ENCODE measurements at places on chromosomes 2 and 18.

- H3K4me3 ChIP-seq, result no peak overlapping the region
- no peak for DNase-seq
- H3K36me3 ChIP-seq, result peaks cover 100% of the 10 kb centered on the region
These were observed 31.4 kb downstream of the HEATR5B start for GRCh38 chr2:37052600-37053332.

- no peak overlapping the region for H3K27ac ChIP-seq
- no peak overlapping the region for H3K4me3 ChIP-seq
- no peaks in the 10 kb centered on the region for H3K36me3 ChIP-seq
- no peaks in the 10 kb centered on the region for H3K27me3 ChIP-seq
These were observed 211.5 kb downstream of the RAD51AP2 start for GRCh38 chr2:17306706-17307105.

GRCh38 chr2:217076657-217077232, 216.9 kb upstream of the TNP1 start:
- no peaks in the 10 kb centered on the region for H3K4me1 ChIP-seq
- no peak for DNase-seq
- no peak overlapping the region for H3K27ac ChIP-seq
- H3K36me3 ChIP-seq, result no peaks in the 10 kb centered on the region

GRCh38 chr2:50691513-50691912, 340.4 kb downstream of the NRXN1 start:
- no peak overlapping the region for H3K4me3 ChIP-seq
- no peaks in the 10 kb centered on the region for H3K36me3 ChIP-seq
- H3K27ac ChIP-seq, result no peak overlapping the region

- no peak overlapping the region for H3K27ac ChIP-seq
- H3K4me1 ChIP-seq, result peaks cover 1% of the 10 kb centered on the region
- H3K27me3 ChIP-seq, result no peaks in the 10 kb centered on the region
These were observed 4.4 kb upstream of the ALS2 start for GRCh38 chr2:201785135-201785534.

DNA sequence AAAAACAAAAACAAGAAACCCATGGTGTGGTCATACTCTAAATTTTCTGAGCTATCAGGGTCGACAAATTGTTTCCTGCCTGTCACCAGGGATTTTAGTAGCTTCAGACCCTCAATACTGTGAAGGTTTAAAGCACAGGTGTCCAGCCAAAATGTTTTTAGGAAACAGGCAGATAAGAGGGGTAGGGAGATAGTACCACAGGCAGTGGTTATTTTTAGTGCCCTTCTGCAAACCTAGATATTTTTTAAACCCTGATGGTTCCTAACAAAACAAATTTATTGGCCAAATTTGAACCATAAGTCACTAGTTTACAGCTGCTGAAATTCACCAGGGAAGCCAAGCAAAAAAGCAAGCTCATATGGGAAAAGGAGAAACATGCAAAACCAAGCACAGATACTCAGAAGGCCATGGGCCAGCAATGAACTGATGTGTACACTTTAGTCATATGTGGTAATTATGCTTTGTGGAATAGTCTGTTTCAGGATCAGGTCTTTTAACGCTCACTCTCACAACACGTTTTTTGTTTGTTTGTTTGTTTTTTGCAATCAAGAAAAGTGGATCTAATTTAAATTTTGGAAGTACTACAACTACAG, 156.8 kb upstream of the STK17B start:
- no peaks in the 10 kb centered on the region for H3K36me3 ChIP-seq
- H3K27ac ChIP-seq, result no peak overlapping the region
- no peaks in the 10 kb centered on the region for H3K27me3 ChIP-seq
- no peak for DNase-seq
- H3K4me1 ChIP-seq, result peaks cover 4% of the 10 kb centered on the region

GRCh38 chr2:64291181-64291580, 147.0 kb upstream of the PELI1 start:
- H3K27ac ChIP-seq, result no peak overlapping the region
- no peak for DNase-seq
- no peak overlapping the region for H3K4me3 ChIP-seq

GRCh38 chr2:116733699-116734098, 1080.8 kb upstream of the DDX18 start:
- no peak overlapping the region for H3K27ac ChIP-seq
- no peaks in the 10 kb centered on the region for H3K4me1 ChIP-seq
- no peak for DNase-seq

DNA sequence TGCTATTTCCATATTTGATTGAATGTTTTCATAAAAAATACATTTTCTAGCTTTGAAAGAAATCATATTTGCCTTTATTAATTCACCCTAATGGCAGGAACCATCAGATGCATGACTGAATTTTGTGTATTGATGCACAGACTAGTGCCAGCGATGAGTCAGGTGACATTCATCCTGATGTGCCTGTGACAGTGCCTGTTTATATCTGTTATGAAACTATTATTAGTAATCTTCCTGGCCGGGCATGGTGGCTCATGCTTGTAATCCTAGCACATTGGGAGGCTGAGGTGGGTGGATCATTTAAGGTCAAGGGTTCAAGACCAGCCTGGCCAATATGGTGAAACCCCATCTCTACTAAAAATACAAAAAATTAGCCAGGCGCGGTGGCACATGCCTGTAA, 170.0 kb downstream of the TSN start:
- H3K27ac ChIP-seq, result no peak overlapping the region
- H3K27me3 ChIP-seq, result no peaks in the 10 kb centered on the region
- no peak overlapping the region for H3K4me3 ChIP-seq

GRCh38 chr2:204725693-204726360, 180.6 kb downstream of the PARD3B start:
- no peaks in the 10 kb centered on the region for H3K27me3 ChIP-seq
- no peaks in the 10 kb centered on the region for H3K36me3 ChIP-seq
- H3K27ac ChIP-seq, result no peak overlapping the region
- H3K4me3 ChIP-seq, result no peak overlapping the region
- DNase-seq, result no peak

- H3K27me3 ChIP-seq, result no peaks in the 10 kb centered on the region
- H3K36me3 ChIP-seq, result no peaks in the 10 kb centered on the region
- H3K4me1 ChIP-seq, result no peaks in the 10 kb centered on the region
- no peak for DNase-seq
- H3K4me3 ChIP-seq, result no peak overlapping the region
- no peak overlapping the region for H3K27ac ChIP-seq
These were observed 69.4 kb downstream of the LOXHD1 start for GRCh38 chr18:46587600-46587999.

- DNase-seq, result no peak
- H3K27me3 ChIP-seq, result no peaks in the 10 kb centered on the region
- H3K27ac ChIP-seq, result peak overlapping the region; percentile 70
- peak overlapping the region; percentile 23 for H3K4me3 ChIP-seq
- peaks cover 12% of the 10 kb centered on the region for H3K4me1 ChIP-seq
- no peaks in the 10 kb centered on the region for H3K36me3 ChIP-seq
These were observed 189.9 kb upstream of the TANK start for GRCh38 chr2:160970052-160970965.
